ENCODE measurements at places on chromosomes 3 and 15. TPM values are rescaled to one million over a fixed set of nuclear protein-coding genes. Genes with fewer than 3 reads are reported as not detected.

GRCh38 chr3:112464264-112464663, 35.0 kb downstream of the BTLA start:
- no peak overlapping the region for H3K4me3 ChIP-seq
- H3K4me1 ChIP-seq: no peaks in the 10 kb centered on the region

DNA sequence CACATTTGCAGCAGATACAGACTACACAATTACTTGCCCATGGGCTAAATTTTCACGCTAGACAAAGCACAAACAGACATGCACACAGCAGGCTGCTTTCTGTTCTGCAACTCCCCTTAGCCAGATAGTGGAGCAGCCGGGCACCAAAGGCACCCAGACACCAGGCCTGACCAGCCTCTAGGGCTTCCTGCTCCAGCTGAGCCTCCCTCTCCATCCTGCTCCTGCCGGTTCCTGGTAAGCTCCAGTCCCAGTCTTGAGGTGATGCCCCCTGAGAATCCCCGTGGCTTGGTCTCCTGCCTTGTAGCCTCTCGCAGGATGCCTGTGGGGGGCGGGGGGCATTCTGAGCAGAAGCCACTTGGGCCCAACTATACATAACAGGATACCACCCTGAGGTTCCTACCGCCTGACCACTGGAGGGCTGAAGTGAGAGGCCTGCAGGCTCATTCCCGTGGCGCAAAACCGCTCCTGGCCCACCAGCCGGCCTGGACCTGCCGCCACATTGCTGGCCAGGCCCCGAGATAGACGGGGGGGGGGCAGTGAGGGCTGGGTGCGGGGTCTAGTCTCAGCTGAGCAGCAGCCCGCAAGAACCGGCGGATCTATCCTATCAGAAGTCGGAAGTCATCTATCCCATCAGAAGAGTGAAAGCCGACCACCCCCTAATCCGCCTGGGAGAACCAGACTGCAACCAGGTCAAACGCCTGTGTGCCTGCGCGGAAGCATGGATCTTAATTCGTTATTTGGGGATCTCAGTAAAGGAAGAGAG, 3.9 kb downstream of the FOXL2 start:
- H3K4me3 ChIP-seq: no peak overlapping the region
- no peak overlapping the region for H3K27ac ChIP-seq
- H3K36me3 ChIP-seq: no peaks in the 10 kb centered on the region
- peaks cover 100% of the 10 kb centered on the region for H3K27me3 ChIP-seq
- peaks cover 18% of the 10 kb centered on the region for H3K4me1 ChIP-seq
- no peak for DNase-seq

- H3K4me1 ChIP-seq: no peaks in the 10 kb centered on the region
- H3K4me3 ChIP-seq: no peak overlapping the region
- no peaks in the 10 kb centered on the region for H3K27me3 ChIP-seq
- H3K36me3 ChIP-seq: no peaks in the 10 kb centered on the region
These were observed 307.2 kb upstream of the CNTN3 start for GRCh38 chr3:74921676-74922075.

GRCh38 chr3:45056608-45057301, 30.7 kb downstream of the CLEC3B start:
- no peak overlapping the region for H3K4me3 ChIP-seq
- no peaks in the 10 kb centered on the region for H3K27me3 ChIP-seq
- DNase-seq: peak; percentile 36
- no peaks in the 10 kb centered on the region for H3K36me3 ChIP-seq
- no peaks in the 10 kb centered on the region for H3K4me1 ChIP-seq

AP3B2 gene
- total RNA-seq: 3.0 TPM

DNA sequence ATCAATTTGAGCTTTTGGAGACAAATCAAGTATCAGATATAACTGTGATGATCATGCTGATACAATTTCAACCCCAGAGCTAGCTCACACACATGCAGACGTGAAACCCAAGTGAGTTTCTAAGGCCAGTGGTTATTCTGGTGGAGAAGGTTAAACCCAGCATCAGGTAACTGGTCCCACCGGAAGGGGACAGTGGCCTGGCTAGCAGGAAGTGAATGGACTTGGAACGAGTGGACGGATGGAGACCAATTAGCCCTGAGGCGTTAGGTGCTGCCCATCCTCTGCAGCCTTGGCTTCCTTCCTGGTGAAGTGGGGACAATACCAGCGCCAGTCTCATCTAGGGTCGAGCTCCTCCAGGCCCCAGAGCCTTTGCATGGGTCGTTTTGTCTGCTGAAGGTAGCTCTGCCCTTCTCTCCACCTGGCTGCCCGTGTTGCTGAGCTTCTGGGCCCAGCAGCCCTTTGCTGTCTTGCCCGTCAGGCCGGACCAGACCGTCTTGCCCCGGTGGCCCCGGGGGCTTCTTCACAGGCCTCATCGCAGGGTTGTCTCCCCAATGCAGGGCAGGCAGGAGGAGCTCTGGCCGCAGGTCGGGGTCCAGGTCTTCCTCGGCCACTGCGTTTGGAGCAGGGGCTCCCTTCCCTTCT, 915 bp upstream of the KCTD6 start:
- H3K4me3 ChIP-seq: peak overlapping the region; percentile 19
- no peaks in the 10 kb centered on the region for H3K27me3 ChIP-seq
- no peak overlapping the region for H3K27ac ChIP-seq
- DNase-seq: no peak

DNA sequence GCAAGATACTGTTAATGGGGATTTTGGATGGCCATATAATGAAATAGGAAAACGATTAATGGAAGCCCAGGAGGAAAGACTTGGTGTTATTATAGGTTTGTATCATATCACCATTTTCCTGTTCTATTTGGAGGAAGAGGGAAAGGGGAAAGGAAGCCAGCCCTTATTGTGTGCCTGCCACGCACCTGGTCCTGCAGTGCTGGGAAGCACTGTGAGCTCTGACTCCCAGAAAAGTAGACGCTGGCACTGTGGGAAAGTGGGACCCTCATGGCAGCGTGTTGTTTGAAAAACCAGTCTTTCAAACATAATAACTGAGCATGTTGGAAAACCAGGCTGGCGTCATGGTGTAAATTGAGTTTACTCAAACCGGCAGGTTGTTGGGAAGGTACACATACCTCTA, 22.0 kb downstream of the CGNL1 start:
- peaks cover 18% of the 10 kb centered on the region for H3K4me1 ChIP-seq
- DNase-seq: no peak
- no peak overlapping the region for H3K4me3 ChIP-seq
- H3K27ac ChIP-seq: no peak overlapping the region

DNA sequence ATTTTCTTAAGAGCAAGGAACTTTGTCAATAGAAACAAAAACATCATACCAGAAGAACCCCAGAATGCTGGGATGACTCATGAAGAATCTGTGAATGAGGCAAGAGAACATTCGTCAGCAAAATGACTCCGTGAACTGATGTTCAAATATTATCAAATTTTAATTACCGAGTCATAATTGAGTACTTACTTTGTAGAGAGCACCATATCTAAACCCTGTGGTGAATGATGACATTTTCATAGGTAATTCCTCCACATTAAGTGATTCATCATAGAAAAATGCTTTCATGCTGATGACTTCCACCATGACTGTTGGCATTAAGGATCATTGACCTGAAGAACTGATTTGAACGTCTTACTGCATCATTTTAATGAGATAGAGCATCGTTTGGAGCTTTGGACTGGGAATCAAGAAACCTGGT, 56.3 kb downstream of the PPARG start:
- DNase-seq: peak; percentile 85
- peaks cover 6% of the 10 kb centered on the region for H3K27me3 ChIP-seq
- no peaks in the 10 kb centered on the region for H3K4me1 ChIP-seq
- no peaks in the 10 kb centered on the region for H3K36me3 ChIP-seq

MNS1 gene
- 1.5 TPM for total RNA-seq

ZNF80 gene
- not detected for total RNA-seq

PRTG gene
- 93.8 TPM for total RNA-seq

- H3K36me3 ChIP-seq: no peaks in the 10 kb centered on the region
- DNase-seq: no peak
- H3K27ac ChIP-seq: no peak overlapping the region
These were observed 15.0 kb downstream of the FBLN2 start for GRCh38 chr3:13563911-13564310.

GRCh38 chr15:67850994-67851571, 11.2 kb upstream of the RNU6-1 start:
- H3K27ac ChIP-seq: no peak overlapping the region
- H3K4me1 ChIP-seq: no peaks in the 10 kb centered on the region
- no peaks in the 10 kb centered on the region for H3K36me3 ChIP-seq
- no peak for DNase-seq
- H3K27me3 ChIP-seq: no peaks in the 10 kb centered on the region

DNA sequence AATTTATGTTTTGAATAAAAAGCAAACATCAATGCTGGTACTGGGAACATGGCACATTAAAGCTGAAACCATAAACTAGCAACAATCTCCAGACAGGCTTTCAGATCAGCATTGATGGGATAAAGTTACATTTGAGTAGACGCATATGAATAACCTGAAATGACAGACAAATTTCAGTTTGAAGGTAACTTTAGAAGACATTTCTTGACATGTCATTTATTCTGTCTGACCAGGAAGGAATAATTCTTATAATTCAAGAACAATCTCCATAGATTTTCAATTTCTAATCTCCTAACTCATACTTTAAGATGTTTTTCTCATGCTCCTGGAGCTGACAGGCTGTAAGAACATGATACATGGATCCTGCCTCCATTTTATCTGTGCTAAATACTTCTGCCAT, 69.8 kb downstream of the PLCH1 start:
- H3K36me3 ChIP-seq: no peaks in the 10 kb centered on the region
- no peak overlapping the region for H3K4me3 ChIP-seq
- DNase-seq: no peak
- H3K27ac ChIP-seq: no peak overlapping the region
- no peaks in the 10 kb centered on the region for H3K27me3 ChIP-seq

GRIP2 gene
- 0.06 TPM for total RNA-seq

SLC9C1 gene
- total RNA-seq: not detected

DNA sequence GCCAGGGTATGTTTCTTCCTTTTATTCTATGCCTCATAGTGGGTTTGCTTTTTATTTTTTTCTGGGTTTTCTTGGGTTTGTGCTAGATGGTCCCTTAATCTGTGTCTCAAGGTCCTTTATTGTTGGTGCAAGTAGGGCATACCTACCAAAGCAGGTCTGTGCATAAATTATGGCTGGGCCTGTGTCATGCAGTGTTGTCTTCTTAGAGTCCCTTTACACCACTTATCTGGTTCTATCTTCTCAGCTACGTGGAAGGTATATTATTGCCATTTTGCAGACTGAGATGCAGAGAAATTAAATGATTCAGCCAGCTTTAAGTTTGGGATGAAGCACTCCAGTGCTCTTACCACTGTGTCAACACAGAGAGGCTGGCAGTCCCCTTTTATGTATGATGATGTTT, 293.5 kb upstream of the SOX2 start:
- H3K4me3 ChIP-seq: no peak overlapping the region
- H3K36me3 ChIP-seq: no peaks in the 10 kb centered on the region
- DNase-seq: no peak
- no peaks in the 10 kb centered on the region for H3K27me3 ChIP-seq

PAK6 gene
- total RNA-seq: 9.7 TPM

DNA sequence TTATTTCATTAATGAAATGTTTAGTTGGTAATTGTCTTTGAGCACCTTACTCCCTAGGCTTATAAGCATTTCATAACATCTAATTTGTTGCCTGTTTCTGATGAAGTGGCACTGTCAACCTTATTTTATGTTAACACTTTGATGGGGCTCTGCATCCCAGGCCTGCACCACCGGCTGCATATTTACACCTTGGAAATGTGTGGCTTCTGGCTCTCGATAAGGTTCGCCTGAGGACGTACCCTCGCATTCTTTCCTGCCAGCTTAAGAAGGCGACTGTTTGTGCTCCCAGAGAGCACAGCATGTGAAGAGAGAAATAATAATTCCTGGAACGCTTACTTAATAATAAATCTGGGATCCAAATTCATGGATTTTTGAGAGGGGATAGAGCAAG, 763.3 kb upstream of the CFAP20DC start:
- H3K36me3 ChIP-seq: no peaks in the 10 kb centered on the region
- DNase-seq: peak; percentile 49
- no peak overlapping the region for H3K27ac ChIP-seq
- H3K27me3 ChIP-seq: no peaks in the 10 kb centered on the region
- H3K4me1 ChIP-seq: peaks cover 7% of the 10 kb centered on the region
- H3K4me3 ChIP-seq: no peak overlapping the region

DNA sequence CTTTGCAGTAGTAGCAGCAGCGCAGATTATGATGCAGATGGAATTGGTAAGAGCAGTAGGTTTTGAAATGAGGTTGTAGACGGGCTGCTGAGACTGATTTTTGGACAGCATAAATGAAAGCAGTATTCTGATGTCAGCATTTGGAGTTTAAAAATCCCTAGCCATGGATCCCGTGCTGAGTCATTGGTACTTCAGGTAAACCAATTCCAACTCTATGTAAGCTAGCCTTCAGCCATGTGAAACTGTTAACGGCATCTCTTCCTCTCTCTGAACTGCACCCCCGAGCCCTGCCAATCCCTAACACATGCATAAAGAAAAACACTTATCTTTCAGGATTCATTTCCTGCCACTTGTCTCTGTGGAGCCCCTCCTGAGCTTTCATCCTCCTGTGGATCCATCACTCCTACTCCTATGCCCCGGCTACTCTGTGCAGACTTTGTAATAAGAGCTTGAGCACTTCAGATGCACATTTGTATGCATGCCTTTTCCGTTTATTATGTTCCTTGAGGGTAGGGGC, 119.0 kb downstream of the AKAP13 start:
- H3K36me3 ChIP-seq: no peaks in the 10 kb centered on the region
- H3K4me1 ChIP-seq: peaks cover 50% of the 10 kb centered on the region
- peak overlapping the region; percentile 80 for H3K27ac ChIP-seq
- no peak overlapping the region for H3K4me3 ChIP-seq

DNA sequence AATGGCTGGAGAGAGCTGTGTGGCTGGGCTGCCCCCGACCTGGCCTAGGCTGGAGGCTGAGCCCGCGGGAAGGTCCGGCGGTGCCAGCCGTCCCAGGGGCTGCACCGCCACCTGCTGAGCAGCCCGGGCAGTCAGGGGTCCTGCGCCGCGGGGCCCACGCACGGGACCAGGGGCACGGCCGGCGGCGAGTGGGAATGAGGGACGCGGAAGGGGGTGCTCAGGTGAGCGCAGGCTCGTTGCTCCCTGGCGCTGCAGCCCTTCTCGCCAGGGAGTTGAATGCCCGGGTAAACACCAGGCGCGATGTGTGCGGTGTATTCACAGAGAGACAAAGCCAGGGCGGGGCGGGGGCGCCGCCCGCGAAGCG, 666 bp upstream of the SEMA3F start:
- no peak overlapping the region for H3K27ac ChIP-seq
- peaks cover 36% of the 10 kb centered on the region for H3K4me1 ChIP-seq
- no peak for DNase-seq
- no peaks in the 10 kb centered on the region for H3K27me3 ChIP-seq
- H3K36me3 ChIP-seq: no peaks in the 10 kb centered on the region

DNA sequence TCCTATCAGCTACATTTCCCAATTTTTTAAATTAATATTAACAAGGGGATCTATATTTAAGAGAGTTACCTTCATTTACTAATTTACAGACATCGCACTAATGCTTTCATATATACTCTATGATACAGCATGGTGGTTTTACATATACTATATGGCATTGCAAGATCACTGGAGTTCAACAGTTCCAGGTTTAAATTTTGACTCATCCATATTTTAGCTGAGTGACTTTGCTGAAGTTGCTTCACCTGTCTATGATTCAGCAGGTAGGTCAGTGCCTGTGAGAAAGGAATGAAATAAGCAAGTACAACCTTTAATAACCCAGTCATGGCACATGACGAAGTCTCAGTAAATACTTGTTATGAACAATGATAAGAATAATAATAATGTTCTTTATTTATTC, 211.1 kb downstream of the P3H2 start:
- H3K36me3 ChIP-seq: no peaks in the 10 kb centered on the region
- no peak for DNase-seq
- H3K4me3 ChIP-seq: no peak overlapping the region
- H3K4me1 ChIP-seq: no peaks in the 10 kb centered on the region
- peaks cover 3% of the 10 kb centered on the region for H3K27me3 ChIP-seq
